NCI-H446 (cell line): ENCODE measurements at places on chromosomes 16 and 17.

- no peak for DNase-seq
Measured at GRCh38 chr17:30819971-30820705, 4.4 kb downstream of the CRLF3 start.

DNA sequence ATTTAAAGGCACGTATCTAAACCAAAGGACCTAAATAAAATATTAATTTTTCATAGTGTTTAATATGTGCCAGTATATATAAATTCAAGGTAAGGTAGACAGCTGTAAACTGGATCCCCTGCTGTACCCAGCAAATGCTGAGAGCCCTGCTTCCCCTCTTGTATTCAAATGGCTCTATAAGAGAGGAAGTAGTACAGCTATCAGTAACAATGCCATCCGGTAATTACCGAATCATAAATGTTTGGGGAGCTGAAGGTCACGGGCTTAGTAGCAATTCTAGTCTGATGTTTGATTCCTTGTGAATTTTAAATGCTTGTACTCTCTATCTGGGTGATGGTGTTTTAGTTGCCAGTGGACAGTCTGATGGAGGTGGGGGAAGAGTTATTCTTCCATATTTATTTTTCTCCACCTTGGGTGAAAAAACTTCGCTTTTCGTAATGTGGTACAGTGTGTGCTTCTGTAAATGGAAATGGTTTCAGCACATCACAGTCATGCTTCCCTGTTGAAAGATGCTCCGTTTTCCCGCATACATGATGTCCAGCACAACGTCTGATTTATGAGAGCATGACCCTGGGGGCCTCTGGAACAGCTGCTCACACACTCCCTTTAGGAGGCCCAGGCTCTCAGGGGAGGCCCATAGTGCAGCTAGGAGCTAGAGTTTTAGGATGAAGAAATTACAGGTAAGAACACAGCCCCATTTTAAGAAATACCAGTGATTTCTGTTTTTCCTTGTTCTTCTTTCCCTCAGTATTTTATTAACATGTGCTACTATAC lies 423.9 kb downstream of the WWOX start:
- no peak for DNase-seq

DNA sequence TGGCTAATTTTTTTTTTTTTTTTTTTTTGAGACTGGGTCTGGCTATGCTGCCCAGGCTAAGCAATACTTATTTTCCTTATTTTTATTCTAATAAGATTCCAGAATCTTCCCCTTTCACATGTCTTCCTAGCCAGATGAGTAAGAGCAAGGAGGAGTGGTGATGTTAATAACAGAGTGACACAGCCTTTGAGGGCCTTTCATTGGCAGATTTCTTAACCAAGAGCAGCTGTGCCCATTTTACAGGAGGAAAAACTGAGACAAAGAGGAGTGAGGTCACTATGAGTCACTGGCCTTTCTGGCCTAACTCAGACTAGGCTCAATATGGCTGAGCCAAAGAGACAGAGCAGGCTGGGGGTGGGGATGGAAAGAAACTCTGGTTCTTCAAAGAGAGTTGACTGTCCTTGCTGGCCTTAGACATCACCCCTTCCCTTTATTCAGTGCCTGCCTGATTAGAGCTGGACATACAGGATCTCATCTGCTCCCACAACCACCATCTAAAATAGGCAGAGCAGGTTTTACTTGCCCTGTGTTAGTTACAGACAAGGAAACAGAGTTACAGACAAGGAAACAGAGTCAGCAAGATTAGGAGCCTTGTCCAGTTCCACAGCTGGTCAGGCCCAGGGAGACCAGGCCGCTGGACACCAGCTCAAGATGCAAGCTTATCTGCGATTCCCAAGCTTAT lies 50.0 kb upstream of the TOB1 start:
- DNase-seq, result no peak

- DNase-seq, result no peak
Measured at GRCh38 chr17:35726953-35727460, 4.4 kb upstream of the RASL10B start.
